ENCODE measurements at places on chromosomes 6 and 20.

DNA sequence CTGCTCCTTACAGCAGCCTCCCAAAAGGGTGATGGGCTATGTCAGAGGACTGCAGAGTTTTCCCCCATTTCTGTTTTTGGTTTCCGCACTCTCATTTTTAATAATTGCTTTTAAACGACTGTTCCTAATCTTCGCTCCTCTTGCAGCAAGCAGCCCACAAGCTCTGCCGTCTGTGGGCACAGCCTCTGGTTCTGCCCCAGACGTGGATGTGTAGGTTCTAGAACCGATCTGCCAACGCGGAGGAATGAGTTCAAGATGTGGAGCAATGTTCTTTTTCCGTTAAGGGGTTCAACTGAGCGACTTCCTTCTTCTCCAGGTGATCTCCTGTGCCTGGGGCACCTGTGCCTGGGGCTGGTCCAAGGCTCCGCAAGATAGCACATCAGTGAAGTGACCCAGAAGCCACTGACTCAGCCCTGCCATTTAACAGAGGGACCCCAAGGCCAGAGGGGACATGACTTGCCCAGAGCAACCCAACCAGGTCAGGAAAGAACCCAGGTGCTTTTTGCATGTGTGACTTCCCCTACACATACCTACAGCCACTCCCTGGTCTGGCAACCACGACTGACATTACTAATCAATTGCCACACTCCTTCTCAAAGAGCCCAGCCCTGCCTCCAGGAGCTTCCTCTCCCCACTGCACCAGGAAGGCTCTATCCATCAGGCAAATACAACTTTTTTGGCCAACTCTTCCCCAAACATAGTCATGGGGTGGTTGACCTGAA is 22.7 kb downstream of the PMEPA1 start:
- DNase-seq = no peak

- DNase-seq = no peak
Measured at GRCh38 chr20:38631155-38632022, 29.8 kb downstream of the ARHGAP40 start.

GRCh38 chr6:32752580-32752979 is 10.8 kb downstream of the HLA-DQB2 start:
- no peak for DNase-seq

- no peak for DNase-seq
Measured at GRCh38 chr6:144574796-144575195, 289.7 kb downstream of the UTRN start.

DNA sequence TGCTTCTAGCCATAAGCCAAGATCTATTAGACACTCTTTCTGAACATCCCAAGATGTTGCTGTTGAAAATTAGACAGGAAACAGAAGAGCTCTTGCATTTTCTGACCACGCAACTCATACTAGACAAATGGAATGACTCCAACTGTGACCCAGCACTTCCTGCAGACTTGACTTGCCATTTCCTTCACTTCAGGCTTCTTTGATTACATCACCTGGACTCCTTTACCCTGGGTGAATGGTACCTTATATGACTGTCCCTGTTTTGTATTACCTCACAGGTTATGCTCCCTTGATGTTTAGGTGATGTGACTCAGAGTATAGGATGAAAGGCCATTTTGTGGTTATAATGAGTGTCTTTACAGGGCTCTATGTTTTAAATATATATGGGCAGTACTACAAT is 236.1 kb downstream of the BMP2 start:
- DNase-seq = no peak
